NCI-H748 treated with DMSO at 0.1 percent for 48 hours (cell line): ENCODE measurements at places on chromosomes 11 and 22.

DNA sequence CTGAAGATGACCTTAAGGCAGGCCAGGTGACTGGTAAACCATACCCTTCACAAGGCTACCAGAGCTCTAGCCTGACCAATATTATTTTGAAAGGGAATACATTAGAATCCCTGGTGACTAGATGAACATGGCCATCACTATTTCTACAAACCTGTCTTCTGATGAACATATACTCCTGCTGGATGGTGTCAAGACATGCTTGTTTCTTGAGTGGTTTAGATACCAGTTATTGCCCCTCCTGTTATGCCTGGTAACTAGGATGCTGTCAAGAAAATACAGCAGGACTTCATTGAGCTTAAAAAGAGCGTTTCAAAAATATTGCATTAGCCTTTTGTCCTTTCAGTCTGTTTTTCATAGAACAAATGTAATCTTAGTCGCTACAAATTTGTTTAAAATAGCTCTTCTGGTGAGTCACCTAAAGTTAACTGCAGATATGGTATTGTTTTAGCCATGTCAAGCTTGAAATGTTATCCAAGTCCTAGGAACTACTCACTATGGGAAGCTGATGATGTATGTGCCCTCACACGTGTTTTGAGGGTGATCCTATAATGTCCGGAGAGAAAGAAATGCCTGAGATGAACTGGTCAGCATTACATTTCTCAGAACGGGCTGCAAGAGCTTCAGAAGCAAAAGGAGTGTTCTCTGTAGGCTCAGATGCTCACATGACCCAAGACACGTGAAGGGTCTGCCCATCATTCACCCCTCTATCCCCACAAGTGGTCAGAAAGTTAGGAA is 20.6 kb downstream of the ADM start:
- DNase-seq: no peak

- no peak for DNase-seq
Measured at GRCh38 chr22:49063545-49063890, 764.2 kb downstream of the BRD1 start.

DNA sequence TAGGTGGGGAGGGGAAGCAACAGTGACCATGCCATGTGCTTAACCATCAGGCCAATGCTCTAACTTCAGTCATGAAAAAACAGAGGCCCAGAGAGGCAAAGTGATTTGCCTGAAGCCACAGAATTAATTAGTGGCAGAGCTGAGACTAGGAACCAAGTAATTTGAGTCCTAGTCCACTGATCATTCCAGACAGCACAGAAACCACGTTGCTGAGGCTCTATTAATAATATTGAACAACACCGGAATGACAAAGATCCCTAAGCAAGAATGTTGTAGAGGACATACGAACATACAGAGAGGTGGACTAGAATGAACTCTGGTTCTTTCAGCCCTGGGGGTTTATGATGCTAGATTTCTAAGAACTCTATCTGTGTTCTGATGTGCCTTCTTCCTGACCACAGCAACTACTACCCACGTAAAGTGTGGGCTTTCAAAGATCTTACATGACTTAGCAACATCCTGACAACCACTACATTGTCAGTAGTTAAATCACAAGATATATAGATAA is 92.3 kb downstream of the GAB2 start:
- DNase-seq: no peak

DNA sequence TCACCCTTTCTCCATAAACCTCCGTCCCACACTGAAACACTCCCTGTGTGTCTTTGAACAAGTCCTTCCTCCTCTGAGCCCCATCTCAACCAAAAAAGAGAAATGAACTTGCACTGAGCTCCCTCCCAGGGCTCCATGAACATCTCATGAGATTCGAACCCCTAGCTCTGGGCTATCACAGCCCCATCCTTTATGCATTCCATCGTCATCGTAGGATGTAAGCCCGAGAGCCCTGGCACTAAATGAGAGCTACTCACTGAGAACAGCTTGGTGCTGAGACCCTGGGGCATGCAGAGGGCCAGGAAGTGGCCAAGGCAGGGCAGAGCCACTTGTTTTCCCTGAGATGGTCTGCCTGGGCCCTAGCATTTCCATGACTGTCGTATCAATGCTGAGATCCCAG is 12.9 kb upstream of the SLC43A3 start:
- no peak for DNase-seq

- DNase-seq: no peak
Measured at GRCh38 chr11:75907906-75908527, 93.0 kb downstream of the UVRAG start.

GRCh38 chr11:57335023-57335342 is 709 bp downstream of the SSRP1 start:
- DNase-seq: no peak

DNA sequence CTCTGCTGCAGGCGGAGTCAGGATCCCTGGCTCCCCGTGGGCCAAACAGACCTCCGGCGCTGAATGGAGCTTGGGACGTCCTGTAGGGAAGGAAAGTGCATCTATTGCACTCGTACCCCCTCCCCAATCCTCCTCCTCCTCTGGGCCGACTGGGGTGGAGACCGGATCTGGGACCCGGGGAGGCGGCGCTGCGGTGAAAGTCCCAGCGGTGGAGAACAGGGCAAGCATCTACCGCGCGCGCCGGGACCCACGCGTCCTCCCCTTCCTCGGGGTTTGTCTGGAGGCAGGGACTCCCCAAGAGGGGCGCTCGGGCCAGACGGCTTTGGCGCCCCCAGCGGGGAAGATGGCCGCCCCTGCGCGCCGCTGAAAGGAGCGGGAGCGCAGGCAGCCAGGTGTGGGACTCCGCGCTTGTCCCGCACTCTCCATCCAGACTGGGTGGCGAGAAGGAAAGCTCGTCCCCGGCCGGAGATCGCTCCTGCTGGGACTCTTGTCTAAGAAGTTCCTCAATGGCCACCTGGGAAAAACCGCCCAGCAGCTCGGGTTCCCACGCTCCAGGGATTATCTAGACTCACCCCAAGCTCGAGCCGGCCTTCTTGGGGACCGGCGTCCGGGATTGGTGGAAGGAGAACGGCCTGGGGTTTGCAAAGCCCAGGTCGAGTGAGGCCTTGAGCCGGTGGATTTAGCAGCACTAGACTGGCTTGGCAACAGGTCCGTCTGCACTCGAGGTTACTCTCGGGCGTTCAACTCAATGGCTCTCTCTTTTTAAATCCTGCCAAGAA is 718 bp downstream of the FADS2 start:
- peak; percentile 18 for DNase-seq

DNA sequence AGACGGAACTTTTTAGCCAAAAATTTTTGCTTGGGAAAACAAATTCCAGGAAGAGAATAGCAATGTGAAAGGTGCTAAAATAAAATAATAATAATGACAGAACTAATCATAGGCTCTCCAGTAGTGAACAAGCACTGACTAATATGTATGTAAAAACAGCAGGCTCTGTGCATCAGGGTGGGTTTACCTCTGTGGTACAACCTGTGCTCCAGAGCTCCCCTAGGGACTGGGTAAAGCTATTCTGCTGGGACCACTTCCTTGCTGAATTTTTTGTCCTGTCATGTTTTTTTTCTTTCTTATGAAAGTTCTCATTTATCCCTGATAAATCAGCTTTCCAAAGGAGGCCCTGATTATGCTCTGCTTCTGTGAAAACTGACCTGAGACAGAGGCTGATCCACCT is 18.8 kb downstream of the LUZP2 start:
- no peak for DNase-seq

- no peak for DNase-seq
Measured at GRCh38 chr22:43926349-43926710, 2.7 kb downstream of the PNPLA3 start.

- DNase-seq: no peak
Measured at GRCh38 chr11:126484266-126484665, 128.8 kb downstream of the ST3GAL4 start.

DNA sequence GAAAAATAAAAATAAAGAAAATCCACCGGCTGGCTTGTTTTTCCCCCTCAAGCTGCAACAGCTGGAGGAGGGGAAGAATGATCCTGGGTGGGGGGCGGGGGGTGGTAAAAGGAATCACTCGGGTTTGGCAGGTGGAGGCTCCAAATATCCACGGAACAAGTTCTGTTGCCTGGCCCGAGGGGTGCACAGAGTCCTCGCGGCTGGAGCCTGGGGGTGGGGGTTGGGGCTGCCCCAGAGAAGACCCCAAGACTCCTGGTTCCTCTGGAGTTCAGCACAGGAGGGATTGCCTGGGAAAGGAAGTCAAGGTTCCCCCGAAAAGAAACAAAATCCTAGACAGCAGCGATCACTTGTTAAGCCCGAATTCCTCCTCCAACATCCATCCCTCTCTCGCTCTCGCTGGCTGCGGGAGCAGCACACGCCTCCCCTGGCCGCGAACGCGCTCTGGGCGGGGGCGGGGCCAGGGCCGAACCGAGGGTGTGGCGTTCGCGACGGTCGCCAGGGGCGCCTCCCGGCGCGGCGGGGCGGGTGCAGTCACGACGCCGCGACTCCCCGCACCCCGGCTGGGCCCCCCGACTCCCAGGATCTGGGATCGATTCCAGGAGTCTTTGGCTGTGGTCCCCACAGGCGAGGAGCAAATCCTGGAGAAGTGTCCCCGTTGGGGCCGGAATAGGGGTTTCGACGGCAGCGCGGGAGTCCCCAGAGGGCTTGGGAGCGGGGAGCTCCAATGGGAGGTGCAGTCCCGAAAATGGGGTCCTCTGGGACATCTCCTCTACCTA is at the start of gene KCNA4:
Gene KCNA4 (minus strand): TSS at position 443 of the 776 bp plus-strand sequence. CDS start 4,352 bp downstream, outside the sequence.
- peak; percentile 37 for DNase-seq

DNA sequence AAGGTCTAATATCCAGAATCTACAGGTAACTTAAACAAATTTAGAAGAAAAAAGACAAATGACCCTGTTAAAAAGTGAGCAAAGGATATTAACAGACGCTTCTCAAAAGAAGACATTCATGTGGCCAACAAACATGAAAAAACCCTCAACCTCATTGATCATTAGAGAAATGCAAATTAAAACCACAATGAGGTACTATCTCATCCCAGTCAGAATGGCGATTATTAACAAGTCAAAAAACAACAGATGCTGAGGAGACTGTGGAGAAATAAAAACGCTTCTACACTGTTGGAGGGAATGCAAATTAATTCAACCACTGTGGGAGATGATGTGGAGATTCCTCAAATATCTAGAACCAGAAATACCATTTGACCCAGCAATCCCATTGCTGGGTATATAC is 67.2 kb downstream of the SLC17A6 start:
- DNase-seq: no peak

GRCh38 chr22:31504282-31504681 is 7.9 kb downstream of the SFI1 start:
- DNase-seq: no peak

DNA sequence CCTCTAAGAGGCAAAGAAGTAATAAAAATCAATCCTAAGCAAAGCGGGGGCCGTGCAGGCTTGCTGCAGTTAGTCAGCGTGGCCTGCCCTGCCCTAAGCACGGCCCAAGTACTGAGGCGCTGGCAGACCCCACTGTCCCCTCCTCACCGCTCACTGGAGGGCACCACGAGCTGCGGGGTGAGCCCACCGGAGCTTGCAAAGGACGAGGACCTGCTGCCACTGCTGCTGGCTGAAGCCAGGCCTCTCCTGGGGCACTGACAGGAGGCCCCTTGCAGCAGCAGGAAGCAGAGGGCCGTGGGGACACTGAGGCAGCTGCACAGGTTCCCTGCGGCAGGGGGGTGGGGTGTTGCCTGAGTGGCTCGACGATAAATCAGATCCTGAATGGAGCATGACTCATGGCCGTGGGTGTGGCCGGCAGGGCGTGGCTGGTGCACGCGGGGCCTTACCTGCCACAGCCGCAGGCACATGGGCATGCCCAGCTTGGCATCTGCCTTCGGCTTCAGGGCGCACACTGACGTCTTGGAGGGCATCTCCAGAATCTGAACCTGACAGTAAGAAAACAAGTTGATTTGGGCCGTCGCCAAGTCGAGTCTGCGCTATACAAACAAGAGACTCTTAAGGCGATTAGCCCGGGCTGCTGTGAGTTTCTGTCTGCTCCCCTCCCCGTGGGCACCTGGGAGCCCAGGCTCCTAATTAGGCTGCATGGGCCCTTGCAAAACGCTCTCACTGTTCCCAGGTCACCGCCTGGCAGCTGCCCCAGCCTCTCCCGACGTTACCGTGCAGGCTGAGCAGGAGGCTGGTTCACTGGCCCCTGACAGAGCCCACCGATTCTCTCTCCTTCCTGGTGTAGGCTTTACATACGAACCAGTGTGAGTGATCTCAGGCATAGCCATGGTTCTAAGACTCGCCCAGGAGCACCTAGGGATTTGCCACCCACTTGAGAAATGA is 45.9 kb downstream of the TBX1 start:
- DNase-seq: no peak

DNA sequence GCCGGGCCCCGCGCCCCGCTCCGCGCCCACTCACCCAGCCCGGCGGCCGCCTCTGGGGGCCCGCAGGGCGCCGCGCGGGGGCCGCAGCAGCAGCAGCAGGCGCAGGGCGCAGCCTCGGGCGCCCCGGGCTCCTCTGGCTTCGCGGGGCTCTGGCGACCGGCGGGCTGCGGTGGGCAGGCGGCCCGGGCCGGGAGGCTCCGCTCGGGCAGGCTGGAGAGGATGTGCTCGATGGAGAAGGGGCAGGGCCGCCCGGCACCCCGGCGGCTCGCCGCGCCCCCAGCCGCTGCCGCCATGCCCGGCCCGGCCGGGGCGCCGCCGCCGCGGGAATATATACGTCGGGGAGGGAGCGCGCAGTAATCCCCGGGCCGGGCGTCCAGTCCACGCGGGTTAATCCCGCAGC is at the start of gene GSC2:
Gene GSC2 (minus strand): TSS at position 302 of the 400 bp plus-strand sequence. CDS start 9 bp downstream, at position 293.
- DNase-seq: no peak

DNA sequence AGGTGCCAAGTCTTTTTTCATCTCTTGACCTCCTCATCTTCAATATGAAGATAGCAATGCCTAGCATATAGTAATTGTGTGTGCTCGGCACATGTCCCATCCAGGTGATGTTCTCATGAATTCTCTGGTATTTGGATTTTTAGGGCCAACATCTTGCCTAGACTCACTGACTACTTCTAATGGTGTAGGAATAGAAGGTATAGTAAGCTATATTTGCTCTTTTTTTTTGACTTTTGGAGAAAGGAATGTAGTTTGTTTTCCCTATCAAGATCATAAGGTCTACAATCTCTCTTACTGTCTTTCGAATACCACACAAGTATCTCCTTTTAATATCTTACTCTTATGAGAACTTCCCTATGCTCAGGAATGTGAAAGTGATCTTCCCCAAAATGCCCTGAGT is 3.2 kb downstream of the HBD start:
- no peak for DNase-seq

DNA sequence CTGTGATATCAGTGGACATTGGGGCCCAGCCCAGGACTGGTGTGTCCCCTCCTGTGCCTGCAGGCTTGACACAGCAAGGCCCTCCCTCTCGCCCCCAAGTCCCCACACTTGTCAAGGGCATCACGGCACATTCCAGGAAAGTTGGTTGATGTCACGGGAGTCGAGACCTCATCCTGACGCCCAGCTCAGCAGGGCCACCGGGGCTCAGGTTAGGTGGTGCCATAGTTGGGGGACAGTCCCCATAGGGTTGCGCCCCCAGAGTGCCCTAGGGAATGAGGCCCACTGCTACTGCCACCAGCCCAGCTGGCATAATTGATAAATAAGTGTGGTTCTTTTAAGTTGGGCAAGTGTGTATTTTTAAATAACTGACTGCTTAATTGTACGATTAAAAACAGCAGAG is 28.3 kb upstream of the GRAMD4 start:
- DNase-seq: no peak

- no peak for DNase-seq
Measured at GRCh38 chr11:5115339-5115738, 22.8 kb downstream of the OR52A5 start.
